ENCODE measurements at places on chromosomes 13 and 19. TPM values are rescaled to one million over a fixed set of nuclear protein-coding genes. Genes with fewer than 3 reads are reported as not detected.

DNA sequence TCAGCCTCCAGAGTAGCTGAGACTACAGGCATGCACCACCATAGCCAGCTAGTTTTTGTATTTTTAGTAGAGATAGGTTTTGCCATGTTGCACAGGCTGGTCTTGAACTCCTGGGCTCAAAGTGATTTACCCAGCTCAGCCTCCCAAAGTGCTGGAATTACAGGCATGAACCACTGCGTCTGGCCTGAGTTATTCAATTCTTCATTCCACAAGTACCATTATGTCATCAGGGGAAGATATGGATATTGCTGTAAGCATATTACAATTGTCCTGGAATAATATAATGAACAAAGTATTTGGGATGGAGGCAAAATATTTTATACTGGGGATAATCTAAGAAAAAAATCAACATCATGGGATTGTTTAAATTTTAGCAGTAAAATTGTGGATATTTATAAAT, 646.0 kb upstream of the SLITRK6 start:
- DNase-seq: no peak

The CALR gene
- total RNA-seq: 1,348 TPM

GRCh38 chr19:19538785-19539166, 711 bp downstream of the CILP2 start:
- DNase-seq: no peak

- DNase-seq: no peak
These were observed 4.0 kb upstream of the RB1 start for GRCh38 chr13:48299591-48299990.

DNA sequence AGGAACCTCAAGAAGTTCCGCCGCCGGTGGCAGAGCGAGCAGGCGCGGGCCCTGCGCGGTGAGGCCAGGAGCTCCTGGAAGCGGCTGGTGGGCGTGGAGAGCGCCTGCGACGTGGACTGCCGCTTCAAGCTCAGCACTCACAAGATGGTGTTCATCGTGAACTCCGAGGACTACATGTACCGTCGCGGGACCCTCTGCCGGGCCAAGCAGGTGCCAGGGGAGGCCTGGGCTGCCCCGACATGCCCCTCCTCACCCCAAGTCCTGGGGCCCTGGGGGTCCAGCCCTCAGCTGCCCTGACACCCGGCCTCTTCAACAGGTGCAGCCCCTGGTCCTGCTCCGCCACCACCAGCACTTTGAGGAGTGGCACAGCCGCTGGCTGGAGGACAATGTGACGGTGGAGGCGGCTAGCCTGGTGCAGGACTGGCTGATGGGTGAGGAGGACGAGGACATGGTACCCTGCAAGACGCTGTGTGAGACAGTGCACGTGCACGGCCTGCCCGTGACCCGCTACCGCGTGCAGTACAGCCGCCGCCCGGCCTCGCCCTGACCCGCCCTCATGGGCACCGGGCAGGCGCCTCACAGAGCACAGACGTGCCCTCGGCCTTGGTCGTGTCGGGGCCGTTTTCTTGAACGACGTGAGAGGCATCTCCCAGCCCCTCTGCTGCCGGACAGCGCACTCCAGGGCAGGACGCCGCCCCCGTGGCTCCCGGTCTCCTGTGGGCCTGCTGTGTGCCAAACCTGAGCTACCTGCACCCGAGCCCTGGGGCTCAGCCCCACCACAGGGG, 10.4 kb upstream of the F2RL3 start:
- no peak for DNase-seq

- peak; percentile 29 for DNase-seq
These were observed 160.4 kb upstream of the SGCG start for GRCh38 chr13:23020246-23020843.

The SULT2B1 gene
- total RNA-seq: 0.13 TPM

- DNase-seq: no peak
These were observed 14.5 kb upstream of the CRTC1 start for GRCh38 chr19:18668744-18669523.

DNA sequence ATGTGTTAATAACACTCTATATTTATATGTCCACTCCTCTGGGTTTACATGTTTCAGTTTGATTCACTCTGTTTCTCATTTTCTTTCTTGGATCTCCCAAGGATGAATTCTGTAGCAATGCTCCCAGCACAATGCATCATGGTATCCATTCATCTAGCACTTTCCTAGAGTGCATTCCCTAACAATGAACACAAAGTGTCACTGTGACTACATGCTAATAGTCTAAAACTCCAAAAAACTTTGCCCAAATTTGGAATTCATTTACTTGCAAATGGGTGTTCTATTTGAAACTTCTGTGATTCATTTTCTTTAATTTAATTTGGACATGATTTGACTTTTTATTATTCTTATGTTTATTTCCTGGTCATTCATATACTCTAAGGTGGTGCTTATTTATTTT, 286.3 kb downstream of the POU4F1 start:
- DNase-seq: peak; percentile 6

DNA sequence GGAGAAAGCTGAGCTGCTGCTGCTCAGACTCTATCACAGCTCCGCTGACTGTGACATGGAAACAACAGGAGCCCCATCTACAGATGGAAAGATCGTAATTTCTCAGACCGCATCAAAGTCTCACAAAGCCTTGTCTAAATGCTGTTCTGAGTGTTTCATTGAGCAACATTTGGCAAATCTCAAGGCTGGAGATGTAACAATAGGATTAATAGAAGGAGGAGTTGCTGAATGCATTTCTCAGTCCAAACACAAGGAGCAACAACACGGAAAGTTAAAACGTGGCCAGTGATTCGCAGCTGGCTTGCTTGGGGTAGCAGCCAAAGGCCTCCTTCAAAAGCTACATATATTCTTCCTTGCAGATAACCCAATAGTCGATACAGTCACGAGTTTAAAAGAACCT, 55.7 kb downstream of the MRPL57 start:
- DNase-seq: no peak

The LPAR2 gene
- total RNA-seq: 1.0 TPM

DNA sequence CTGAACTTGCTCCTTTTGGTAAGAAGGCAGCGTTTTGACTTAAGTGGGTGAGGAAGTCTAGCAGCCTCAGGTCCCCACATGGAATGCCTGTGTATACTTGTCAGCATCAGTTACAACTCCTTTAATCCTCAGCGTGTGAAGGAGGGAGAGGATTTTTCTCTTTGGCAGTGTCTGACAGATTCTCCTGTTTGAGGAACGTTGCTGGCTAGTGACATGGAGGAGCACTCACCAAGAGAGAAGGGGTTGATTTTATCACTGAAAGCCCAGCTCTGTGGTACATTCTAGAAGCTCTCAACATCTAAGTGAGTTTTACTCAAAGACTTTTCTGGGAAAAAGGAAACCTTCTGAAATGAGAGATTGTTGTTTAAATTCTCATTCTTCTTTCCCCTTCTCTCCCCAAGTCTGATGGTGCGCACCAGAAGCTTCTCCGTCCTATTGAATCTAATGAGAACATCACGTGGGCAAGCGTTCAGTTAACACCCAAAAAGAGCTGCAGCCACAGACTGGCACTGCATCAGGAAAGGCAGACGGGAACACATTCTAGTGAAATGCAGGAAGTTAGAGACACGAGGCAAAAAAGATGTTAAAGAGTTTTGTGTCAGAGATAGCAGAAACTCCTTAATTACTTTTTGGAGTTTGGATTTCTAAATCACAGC, 58.2 kb downstream of the GJA3 start:
- no peak for DNase-seq

DNA sequence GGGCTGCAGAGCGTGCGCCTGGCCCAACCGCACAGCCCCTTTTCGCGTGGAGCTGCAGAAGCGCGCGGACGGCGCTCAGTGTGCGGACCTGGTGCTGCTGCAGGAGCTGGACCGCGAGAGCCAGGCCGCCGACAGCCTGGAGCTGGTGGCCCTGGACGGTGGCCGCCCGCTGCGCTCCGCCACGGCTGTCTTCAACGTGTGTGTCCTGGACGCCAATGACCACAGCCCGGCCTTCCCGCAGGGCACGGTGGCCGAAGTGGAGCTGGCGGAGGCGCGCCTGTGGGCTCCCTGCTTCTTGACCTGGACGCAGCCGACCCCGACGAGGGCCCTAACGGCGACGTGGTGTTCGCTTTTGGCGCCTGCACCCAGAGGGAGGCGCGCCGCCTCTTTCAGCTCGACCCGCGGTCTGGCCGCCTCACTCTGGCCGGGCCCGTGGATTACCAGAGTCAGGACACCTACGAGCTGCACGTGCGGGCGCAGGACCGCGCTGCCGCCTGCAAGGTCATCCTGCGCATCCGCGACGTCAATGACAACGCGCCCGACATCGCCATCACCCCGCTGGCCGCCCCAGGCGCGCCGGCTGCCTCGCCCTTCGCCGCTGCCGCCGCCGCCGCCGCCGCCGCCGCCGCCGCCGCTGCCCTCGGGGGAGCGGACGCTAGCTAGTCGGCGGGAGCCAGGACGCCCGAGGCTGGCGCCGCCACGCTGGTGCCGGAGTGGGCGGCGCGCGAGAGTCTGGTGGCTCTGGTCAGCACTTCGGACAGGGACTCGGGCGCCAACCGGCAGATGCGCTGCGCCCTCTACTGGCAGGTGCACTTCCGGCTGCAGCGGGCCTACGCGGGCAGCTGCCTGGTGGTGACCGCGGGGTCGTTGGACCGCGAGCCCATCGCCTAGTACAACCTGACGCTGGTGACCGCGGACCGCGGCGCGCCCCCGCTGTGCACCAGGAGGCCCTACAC, 172.2 kb downstream of the OLFM4 start:
- no peak for DNase-seq

DNA sequence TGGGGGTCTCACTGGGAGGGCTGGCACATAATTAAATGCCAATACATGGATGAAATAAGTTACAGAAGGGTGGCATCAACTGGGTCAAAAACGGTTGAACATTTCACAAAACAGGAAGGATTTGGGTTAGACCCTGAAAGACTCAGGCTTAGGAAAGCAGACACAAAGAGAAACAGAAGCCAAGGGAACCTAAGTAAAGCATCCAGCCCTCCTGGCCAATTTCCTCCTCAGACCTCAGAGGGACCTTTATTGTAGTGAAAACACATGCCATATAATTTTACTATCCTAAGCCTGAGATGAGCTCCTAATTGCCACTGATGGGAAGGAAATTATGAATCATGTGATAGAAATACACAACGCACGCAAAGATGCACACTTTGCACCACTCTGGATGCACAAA, 12.1 kb upstream of the CEACAM3 start:
- no peak for DNase-seq

- DNase-seq: no peak
These were observed 38.6 kb downstream of the WDR87 start for GRCh38 chr19:37867831-37868230.

DNA sequence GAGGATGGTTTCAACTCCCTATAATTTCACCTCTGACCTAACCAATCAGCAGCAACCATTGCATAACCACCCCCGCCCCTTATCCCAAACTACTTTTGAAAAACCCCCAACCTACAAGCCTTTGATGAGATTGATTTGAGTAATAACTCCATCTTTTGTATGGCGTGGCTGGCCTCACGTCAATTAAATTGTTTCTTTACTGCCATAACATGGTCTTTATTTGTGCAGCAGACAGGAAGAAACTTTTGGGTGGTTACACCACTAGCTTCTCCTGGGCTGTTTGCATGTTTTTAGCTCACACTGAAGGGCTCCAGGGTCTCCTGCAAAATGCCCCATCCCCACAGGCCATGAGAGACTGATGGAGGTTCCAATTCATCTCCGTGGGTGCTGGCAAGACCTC, 34.0 kb upstream of the PEG3 start:
- DNase-seq: no peak

The ATP4A gene
- not detected for total RNA-seq

- DNase-seq: peak; percentile 51
These were observed 50.5 kb downstream of the STARD13 start for GRCh38 chr13:33235078-33235477.

DNA sequence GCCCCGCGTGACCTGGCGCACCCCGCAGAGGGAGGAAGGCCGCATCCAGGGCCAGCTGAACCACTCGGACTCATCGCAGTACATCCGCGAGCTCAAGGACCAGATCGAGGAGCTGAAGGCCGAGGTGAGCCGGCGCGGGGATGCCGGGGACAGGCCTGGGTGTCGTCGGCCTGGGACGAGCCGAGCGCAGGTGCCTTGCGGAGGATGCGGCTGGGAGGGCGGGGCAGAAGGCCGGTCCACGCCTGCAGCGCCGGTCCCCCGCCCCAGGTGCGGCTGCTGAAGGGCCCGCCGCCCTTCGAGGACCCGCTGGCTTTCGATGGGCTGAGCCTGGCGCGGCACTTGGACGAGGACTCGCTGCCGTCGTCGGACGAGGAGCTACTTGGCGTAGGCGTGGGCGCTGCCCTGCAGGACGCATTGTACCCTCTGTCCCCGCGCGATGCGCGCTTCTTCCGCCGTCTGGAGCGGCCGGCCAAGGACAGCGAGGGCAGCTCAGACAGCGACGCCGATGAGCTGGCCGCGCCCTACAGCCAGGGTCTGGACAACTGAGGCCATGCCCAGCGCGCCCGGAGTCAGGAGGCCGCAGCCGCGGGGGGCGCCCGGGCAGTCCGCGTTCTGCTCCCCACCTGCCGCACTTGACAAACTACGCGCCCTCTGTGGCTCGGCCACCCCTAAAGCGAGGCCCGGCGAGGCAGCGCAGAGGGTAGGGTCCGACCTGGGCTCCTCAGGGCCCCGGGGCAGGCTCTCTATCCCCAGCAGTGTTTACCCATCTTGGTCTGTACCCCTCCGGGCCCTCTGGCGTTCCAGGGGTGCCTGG, 10.8 kb downstream of the PRR36 start:
- DNase-seq: no peak

The CCDC8 gene
- total RNA-seq: 0.13 TPM

DNA sequence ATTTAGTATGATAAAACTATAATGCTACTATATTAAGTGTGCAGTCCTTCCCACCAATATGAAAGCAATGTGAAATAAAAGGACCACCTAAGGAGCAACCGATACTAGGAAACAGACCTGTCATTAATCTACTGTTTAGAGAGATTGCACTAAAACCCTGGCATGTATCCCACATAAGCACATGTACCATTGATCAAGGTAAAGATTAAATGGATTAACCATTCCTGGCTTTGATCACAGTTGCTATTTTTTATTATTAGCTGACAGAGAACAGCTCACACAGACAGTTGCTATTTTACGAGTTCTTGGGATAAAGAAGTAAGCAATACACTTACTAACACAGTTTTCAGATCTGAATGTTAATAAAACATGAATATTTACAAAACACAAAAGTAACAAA, 57.7 kb upstream of the ZDHHC20 start:
- DNase-seq: no peak

GRCh38 chr19:5038631-5039271, 69.8 kb downstream of the KDM4B start:
- DNase-seq: no peak

The ZNF525 gene
- total RNA-seq: 5.8 TPM

- DNase-seq: peak; percentile 46
These were observed 1.2 kb downstream of the VASP start for GRCh38 chr19:45508417-45508860.

- no peak for DNase-seq
These were observed 5.6 kb downstream of the CDADC1 start for GRCh38 chr13:49253310-49253709.
